ENCODE measurements at places on chromosomes 2 and 18. TPM values are rescaled to one million over a fixed set of nuclear protein-coding genes. Genes with fewer than 3 reads are reported as not detected.

DNA sequence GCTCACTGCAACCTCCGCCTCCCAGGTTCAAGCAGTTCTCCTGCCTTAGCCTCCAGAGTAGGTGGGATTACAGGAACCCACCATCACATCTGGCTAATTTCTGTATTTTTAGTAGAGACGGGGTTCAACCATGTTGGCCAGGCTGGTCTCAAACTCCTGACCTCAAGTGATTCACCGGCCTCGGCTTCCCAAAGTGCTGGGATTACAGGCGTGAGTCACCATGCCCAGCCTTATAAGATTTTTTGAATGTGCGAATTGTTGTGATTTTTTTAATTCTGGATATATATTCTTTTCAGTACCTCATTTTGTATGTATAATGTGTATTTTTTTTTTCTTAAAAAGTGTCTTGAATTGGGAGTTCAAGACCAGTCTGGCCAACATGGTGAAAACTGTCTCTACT is 42.0 kb upstream of the CCDC150 start:
- no peaks in the 10 kb centered on the region for H3K4me1 ChIP-seq
- no peak for DNase-seq
- H3K4me3 ChIP-seq: no peak overlapping the region

DNA sequence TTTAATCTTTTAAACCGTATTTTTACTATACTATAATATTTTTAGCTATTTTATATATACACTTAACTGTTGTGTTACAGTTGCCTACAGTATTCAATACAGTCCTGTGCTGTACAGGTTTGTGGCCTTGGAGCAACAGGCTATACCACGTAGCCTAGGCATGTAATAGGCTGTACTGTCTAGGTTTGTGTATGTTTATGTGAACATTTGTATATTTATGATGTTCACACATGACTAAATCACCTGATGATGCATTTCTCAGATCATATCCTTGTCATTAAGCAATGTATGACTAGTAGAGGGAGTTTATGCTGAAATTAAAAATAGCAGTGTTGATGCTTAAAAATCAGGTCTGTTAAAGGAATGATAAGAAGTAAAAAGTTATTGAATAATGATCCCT is 92.3 kb upstream of the RANBP2 start:
- no peak for DNase-seq
- H3K36me3 ChIP-seq: no peaks in the 10 kb centered on the region
- H3K27ac ChIP-seq: no peak overlapping the region
- no peak overlapping the region for H3K4me3 ChIP-seq
- H3K4me1 ChIP-seq: no peaks in the 10 kb centered on the region

DNA sequence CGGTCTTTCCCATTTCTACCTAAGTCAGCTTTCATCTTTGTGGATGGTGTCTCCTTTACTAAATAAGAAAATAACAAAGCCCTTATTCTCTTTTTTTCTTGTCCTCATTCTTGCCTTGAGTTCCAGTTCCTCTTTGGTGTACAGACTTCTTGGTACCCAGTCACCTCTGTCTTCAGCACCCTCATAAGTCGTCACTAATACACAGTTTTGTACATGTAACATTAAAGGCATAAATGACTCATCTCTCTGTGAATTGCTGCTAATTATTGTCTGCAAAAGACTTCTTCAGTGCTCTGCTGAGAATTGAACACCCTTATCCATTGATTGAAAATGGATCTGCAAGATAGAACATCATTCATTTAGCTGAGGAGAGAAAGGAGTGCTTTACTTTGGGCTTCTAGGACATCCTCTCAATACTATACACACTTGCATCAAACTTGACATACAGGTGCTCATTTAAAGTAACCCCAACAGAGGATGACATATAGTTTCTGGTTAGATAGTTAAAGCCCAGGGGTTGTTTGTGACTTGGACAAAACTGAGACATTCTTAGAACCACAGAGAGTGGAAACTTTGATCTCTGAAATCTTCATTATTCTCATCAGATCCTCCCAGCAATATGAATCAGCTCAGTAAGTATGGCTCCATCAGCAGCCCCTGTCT is 97.0 kb downstream of the XRCC5 start:
- no peaks in the 10 kb centered on the region for H3K27me3 ChIP-seq
- H3K27ac ChIP-seq: no peak overlapping the region
- H3K4me3 ChIP-seq: no peak overlapping the region
- no peak for DNase-seq
- H3K4me1 ChIP-seq: peaks cover 20% of the 10 kb centered on the region

GRCh38 chr2:68831686-68832232 is 39.4 kb downstream of the BMP10 start:
- H3K27ac ChIP-seq: no peak overlapping the region
- H3K4me1 ChIP-seq: no peaks in the 10 kb centered on the region
- no peak for DNase-seq
- no peaks in the 10 kb centered on the region for H3K36me3 ChIP-seq

GRCh38 chr2:111954602-111955332 is 56.4 kb downstream of the MERTK start:
- no peaks in the 10 kb centered on the region for H3K4me1 ChIP-seq
- H3K27me3 ChIP-seq: no peaks in the 10 kb centered on the region
- H3K27ac ChIP-seq: no peak overlapping the region

DNA sequence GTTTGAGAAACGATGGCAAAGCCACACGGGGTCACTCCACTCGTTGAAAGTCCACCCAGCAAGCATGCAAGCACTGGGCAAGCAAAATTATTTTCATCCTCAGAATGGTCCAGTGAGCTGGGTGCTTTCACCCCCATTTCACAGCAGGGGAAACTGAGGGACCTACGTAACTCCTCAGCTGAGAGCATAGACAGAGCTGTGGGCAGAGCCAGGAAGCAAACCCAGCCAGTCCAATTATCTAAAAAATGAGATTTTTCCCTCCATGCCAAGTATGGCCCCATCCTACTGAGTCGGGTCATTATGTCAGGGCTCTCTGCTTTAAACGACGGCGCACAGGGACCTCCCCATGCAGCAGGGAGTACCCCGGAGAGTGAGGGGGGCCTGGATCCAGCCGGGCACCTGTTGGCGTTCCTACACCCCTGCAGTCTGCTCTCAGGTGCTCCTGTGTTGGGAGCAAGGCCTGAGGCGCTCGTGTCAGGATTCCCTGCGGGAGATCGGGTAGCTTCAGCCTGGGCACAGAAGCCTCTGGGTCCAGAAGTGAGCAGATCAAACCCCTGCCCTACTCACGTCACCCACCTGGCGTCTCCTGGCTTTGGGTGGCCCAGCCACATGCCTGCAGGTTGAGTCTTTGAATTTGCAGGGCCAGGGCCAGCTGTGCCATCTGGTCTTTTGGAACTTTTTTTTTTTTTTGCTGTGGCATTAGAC is 17.3 kb downstream of the TWIST2 start:
- DNase-seq: no peak

DNA sequence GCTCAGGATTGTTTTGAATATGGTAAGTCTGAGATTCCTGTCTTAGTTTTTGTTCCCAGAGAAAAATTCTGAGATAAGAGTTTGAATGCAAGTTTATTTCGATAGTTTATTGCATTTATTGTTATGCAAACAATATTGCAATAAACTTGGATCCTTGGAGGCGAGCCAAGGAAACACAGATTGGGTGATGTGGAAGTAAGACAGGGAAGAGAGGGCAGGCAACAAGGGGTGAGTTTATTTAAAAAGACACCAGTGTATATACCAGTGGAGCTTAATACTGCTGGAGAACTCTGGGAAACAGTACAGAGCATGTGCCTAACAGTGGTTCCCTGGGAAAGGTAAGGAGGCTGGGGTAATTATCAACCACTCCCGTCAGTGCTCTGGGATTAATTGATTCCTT is 87.5 kb upstream of the NEDD4L start:
- H3K27ac ChIP-seq: no peak overlapping the region
- H3K4me3 ChIP-seq: no peak overlapping the region
- DNase-seq: peak; percentile 73
- no peaks in the 10 kb centered on the region for H3K36me3 ChIP-seq
- peaks cover 29% of the 10 kb centered on the region for H3K4me1 ChIP-seq

GRCh38 chr2:196242131-196242620 is 70.8 kb upstream of the STK17B start:
- no peak overlapping the region for H3K4me3 ChIP-seq
- no peak overlapping the region for H3K27ac ChIP-seq
- H3K27me3 ChIP-seq: no peaks in the 10 kb centered on the region
- H3K4me1 ChIP-seq: peaks cover 4% of the 10 kb centered on the region
- H3K36me3 ChIP-seq: no peaks in the 10 kb centered on the region
- no peak for DNase-seq

DNA sequence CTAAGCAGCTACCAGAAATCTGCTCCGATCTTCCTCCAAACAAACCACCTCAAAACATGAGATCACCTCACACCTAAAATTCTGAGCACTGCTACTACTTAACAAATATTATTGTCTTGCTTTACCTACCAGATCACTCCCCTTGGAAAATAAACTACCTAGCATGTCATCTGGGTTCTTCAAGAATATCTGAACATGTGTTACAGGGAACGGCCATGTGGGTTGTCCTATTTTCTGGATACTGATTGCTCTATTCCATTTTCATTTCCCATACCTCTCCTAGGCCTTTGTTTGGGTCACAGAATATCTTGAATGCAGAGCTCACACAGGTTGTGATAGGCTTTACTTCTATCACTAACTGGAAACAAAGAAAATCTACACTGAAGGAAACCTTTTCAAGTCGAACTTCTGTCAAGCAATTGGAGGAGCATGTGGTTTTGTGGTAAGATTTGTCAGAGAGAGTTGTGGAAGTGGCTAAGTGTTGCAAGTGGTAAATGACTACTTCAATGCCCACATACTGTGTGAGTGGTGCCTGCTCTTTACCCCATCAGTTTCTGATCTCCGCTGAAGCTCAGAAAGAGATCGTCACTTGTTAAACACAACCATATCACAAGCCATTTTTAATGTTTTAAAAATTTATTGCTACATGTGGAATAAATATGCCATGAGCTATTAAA is 739.1 kb upstream of the ZEB2 start:
- H3K27ac ChIP-seq: no peak overlapping the region
- H3K27me3 ChIP-seq: no peaks in the 10 kb centered on the region
- H3K4me1 ChIP-seq: no peaks in the 10 kb centered on the region
- H3K36me3 ChIP-seq: no peaks in the 10 kb centered on the region

Gene HTR2B
- 6.7 TPM for polyA plus RNA-seq

Gene FBLN7
- polyA plus RNA-seq: 1.7 TPM

GRCh38 chr18:32029558-32029957 is 10.9 kb downstream of the RNF125 start:
- H3K4me1 ChIP-seq: no peaks in the 10 kb centered on the region
- H3K27me3 ChIP-seq: no peaks in the 10 kb centered on the region
- H3K4me3 ChIP-seq: no peak overlapping the region
- no peak overlapping the region for H3K27ac ChIP-seq

DNA sequence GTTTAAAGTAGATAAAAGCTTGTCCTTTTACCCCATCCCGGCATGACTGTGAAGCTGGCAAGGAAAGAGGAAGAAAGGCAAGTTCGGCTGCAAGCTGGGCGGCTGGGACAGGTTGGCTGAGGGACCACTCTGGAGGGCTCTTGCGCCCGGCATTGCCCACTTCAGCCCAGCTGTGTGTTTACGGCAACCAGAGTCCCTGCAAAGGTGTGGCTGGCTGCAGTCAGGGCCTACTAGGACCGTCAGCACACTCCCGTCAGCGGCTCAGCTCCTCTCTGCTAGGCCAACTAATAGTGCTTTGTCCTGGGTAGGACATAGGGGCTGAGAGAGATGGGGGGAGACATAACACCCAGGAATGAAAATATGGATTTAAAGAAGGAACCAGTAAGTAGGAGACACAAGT is 11.7 kb upstream of the SAP130 start:
- no peak for DNase-seq
- H3K4me1 ChIP-seq: no peaks in the 10 kb centered on the region
- no peak overlapping the region for H3K27ac ChIP-seq
- no peak overlapping the region for H3K4me3 ChIP-seq
- H3K27me3 ChIP-seq: no peaks in the 10 kb centered on the region

Gene MAPRE2
- 29.0 TPM for polyA plus RNA-seq

GRCh38 chr2:54388076-54388475 is 68.1 kb upstream of the SPTBN1 start:
- H3K36me3 ChIP-seq: no peaks in the 10 kb centered on the region
- no peak for DNase-seq
- H3K4me3 ChIP-seq: no peak overlapping the region
- no peaks in the 10 kb centered on the region for H3K27me3 ChIP-seq
- H3K27ac ChIP-seq: no peak overlapping the region
- H3K4me1 ChIP-seq: no peaks in the 10 kb centered on the region

GRCh38 chr2:360124-360523 is 72.2 kb upstream of the ALKAL2 start:
- no peak overlapping the region for H3K4me3 ChIP-seq
- H3K36me3 ChIP-seq: no peaks in the 10 kb centered on the region
- no peak for DNase-seq

GRCh38 chr2:233651430-233651829 is 15.2 kb downstream of the UGT1A10 start:
- H3K36me3 ChIP-seq: no peaks in the 10 kb centered on the region
- no peak for DNase-seq
- H3K27me3 ChIP-seq: no peaks in the 10 kb centered on the region
- no peak overlapping the region for H3K27ac ChIP-seq
- H3K4me1 ChIP-seq: no peaks in the 10 kb centered on the region
- no peak overlapping the region for H3K4me3 ChIP-seq

DNA sequence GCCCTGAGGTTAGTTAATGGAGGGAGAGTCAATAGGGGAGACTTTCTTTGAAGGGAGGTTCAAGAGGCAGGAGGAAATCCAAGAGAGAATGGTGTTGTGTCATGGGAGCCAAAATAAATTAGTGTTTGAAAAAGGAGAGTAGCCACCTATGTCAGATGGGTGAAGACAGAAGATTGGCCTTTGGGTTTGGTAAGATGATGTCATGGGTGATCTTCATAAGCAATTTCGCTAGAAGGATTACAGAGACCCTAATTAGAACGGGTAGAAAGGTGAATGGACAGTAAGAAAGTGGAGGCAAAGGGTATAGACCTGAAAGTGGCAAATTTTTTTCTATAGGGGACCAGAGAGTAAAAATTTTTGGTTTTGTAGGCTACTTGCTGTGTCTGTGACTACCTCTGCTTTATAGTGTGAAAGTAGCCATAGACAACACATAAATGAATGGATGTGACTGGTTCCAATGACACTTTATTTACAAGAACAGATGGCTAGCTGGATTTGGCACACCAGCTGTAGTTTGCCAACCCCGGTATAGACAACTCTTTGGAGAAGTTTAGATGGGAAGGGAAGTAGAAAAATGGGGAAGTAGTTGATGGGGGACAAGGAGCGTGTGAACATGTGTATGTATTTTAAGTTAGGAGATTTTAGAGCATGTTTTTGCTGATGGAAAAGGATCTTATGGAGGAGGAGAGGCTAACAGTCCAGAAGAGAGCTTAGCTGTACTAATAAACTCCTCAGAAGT is 9.3 kb downstream of the STAMBP start:
- peak overlapping the region; percentile 43 for H3K27ac ChIP-seq
- DNase-seq: no peak
- no peak overlapping the region for H3K4me3 ChIP-seq
- peaks cover 18% of the 10 kb centered on the region for H3K36me3 ChIP-seq
- H3K4me1 ChIP-seq: peaks cover 8% of the 10 kb centered on the region

All from large intestine (tissue), 12 donors.